Progenitor cell of endocrine pancreas (in vitro differentiated cells): ENCODE measurements at places on chromosomes 7 and 10.

GRCh38 chr10:67815571-67816059, 22.4 kb downstream of the DNAJC12 start:
- DNase-seq, result no peak

DNA sequence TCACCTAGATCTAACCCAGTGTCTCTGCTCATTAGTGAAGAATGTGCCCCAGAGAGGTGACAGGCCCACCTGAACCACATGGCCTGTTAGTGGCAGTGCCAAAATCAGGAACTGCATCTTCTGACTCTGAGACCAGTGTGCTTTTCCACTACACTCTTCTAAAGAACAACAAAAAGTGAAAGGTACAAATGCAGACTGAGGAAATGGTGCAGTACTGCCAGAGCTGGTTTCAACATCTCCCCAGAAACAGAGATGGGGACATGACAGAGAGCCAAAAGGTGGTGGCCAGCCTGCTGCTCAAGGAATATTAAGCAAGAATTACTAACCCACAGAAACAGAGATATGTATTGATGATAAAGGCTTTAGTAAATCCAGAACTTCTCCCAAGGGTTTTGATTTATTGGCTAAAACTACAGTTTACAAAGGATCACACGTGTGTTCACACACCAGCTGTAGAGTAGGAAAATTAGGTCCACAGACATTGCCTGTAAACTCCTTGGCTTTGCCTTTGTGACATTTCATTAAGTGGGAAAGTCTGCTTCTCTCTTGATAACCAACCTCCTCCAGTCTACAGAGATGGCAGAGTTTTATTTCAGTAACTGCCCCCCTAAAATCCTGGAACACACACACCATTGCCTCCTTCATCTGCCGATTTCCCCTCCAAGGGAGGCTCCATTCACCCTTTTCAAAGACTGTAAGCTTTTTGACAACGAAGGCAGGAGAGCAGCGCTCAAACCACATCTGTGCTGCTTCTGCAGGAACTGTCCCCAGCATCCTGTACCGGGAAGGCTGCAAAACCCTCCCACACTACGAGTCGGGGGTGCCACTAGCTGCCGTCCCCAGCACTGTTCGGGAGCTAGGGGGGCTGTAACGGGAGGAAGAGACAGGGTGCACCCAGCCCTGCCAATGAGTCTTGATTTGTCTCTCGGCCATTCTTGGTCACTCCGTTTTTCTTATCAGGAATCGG, 29.8 kb downstream of the GSDME start:
- no peak for DNase-seq

DNA sequence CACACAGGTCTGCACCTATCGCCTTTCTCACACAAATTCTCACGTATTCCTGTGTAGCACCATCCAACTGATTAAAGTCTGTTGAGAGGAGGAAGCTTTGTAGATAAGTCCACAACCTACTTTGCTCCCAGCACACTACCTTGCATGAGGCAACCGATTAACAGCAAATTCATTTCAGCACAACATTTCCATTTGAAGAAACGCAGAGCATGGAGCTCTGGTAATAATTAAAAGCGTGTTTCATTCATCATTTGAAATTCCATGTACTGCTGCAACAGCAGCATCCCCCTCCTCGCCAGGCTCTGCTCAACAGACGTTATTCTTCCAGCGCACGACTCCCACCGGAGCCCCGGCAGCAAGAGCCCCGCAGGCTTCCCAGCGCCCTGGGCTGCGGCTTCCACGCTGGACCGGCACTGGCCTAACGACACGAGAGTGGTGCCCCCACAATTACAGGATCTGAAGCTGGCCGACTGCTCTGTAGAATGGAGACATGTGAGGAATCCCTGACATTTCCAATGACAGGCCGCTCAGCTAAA, 118.8 kb downstream of the DIP2C start:
- DNase-seq, result no peak

- DNase-seq, result peak; percentile 21
These were observed 23.5 kb downstream of the ASB4 start for GRCh38 chr7:95509199-95509598.

DNA sequence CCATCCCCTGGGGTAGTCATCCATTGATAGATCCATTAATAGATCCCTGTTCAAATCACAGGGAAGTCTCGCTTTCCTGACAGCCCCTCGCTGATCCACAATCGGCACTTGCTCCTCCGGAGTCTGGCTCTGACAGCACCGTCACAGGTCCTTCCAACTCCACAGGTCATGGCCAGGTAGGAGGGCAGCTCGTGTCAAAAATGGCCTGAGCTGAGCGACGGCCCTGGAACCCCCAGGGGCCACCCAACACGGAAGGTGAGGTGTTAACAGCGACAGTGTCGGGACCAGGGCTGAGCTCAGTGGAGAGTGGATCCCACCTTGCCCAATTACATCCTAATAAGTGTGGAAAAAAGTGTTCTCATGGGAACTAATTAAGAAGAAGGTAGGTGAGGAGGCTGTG, 219.8 kb downstream of the TCERG1L start:
- DNase-seq, result no peak

DNA sequence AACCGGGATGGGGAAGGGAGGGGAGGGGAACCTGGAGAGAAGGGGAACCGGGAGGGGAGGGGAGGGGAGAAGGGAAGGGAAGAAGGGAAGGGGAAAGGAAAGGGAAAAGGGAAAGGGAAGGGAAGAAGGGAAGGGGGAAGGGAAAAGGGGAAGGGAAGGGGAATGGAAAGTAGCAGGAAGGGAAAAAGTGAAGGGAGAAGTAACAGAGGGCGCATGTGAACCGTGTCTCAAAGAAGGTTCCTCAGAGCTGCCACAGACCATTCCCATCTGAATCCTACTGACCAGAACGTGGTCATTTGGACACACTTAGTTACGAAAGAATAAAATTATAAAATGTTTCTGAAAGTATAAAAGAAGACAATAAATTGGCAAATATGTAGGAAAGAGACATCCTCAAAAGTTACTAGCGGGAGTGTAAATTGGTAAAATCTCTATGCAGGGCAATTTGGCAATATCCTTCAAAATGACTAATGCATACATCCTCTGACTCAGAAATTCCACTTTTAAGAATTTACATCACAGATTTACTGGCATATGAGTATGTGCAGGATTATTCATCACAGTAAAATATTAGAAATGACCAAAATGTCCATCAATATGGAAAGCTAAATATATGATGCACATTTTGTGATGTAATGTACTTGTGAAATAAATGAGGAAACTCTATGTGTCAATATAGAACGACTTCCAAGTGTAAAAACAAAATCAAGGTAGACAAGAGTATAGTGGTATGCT, 12.9 kb downstream of the C10orf67 start:
- DNase-seq, result no peak

- no peak for DNase-seq
These were observed 56.1 kb upstream of the TRUB1 start for GRCh38 chr10:114881901-114882300.

DNA sequence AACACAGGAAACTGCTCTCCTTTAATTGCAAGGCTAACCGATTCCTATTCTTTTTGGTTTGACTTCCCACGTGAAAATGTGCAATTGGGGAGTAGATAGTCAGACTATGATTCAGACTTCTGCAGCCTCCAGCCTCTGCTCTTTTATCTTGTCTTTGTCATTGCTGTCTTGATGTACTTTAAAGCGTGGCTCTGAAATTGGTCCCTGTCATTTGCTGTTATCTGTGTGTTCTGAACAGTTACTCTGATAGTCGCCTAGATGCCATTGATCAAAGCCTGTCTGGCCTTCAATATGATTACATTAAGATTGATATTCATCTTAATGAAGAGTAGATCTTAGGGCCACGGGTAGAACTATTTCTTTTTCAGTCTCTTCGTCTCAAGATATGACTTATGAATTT, 799.2 kb downstream of the REEP3 start:
- DNase-seq, result no peak

- DNase-seq, result no peak
These were observed 657.9 kb downstream of the NXPH1 start for GRCh38 chr7:9091282-9091681.

GRCh38 chr10:74445493-74445892, 294.5 kb downstream of the ADK start:
- DNase-seq, result no peak

- DNase-seq, result no peak
These were observed 42.7 kb downstream of the FAM107B start for GRCh38 chr10:14731875-14732512.

DNA sequence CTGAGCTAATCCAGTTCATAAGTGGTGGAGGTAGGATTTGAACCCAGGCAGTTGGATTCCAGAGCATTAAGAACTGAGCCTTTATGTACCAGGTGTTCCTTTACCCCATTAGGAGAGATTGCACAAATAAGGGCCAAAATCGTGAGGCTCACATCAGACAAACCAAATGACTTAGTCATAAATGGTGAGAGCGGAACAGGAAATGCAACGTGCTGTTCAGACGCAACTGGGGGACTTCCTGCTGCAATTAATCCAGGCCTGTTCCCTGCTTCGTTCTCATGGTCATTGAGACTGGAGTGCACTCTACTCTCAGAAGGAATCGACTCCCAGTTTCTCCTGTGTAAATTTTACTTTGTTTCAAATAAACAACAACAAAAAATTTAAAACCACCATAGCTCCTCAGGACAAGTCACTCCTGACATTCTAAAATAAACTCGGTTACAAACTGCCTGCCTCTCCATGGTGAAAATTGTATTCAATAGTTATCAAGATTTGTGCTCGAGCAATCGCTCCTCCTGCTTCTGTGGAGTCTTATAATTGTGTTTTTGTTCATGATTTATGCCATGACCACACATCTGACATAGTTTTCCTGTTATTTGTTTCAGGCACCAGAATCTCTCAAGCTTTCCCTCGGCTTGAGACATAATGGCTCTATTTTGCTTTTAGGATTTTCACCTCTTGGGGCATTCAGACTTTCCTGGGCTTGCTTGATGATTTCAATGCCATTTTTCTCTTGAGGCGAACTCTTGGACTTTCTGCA, 115.3 kb upstream of the BMPER start:
- no peak for DNase-seq

- no peak for DNase-seq
These were observed 5.9 kb downstream of the MAP3K8 start for GRCh38 chr10:30439931-30440330.

GRCh38 chr7:41169317-41169716, 533.6 kb downstream of the INHBA start:
- no peak for DNase-seq

- no peak for DNase-seq
These were observed 9.7 kb downstream of the ASB10 start for GRCh38 chr7:151177310-151177709.

DNA sequence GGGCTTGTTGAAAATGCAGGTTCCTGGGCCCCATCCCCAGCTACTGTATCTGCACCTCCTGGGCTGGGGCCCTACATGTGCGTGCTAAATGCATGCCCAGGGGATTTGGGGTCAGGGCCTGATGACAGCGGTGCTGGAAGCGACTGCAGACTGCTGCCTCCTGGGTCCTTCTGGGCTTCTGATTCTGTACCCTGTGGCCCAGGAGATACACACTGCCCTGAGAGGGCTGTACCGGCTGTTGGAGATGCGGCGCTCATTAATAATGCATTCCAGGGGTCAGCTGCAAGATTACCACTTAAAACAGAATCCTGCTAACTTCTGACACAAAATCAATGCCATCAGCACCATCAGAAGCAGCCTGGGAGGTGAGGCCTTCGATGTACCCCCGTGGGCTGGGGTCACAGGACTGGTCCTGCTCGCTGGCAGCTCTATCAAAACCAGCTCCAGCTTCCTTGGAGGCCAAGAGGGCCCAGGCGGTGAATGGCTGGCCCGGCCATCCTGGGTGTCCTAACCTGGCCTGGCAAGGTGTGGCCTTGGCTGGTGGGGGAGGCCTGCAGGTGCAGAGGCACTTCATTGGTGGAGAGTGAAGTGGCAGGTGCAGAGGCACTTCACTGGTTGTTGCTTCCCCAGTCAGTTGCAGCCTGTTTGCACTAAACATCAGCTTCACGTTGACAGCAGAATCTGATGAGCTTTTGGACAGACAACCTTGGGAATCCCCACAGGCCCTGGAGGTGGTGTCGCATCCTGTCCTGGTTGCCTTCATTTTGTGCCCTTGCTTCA, 79.2 kb downstream of the GLRX3 start:
- no peak for DNase-seq

DNA sequence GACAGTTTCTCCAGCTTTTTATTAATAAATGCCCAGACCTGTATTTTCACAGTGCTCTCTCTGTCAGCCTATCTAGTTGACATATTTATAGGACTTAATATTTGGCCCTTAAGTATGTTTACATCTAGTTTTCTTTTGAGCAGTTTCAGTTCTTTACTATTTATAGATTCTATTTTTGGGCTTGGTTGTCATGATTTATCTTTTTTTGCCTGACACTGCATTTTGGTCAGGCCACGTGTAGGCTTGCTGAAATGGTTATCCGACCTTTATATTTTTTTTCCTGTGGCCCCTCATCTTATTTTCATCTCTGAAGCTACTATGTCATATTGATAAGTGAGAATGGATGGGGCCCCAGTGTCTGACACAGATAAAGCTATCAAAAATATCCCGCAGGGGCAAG, 515.4 kb upstream of the FZD8 start:
- DNase-seq, result no peak

- no peak for DNase-seq
These were observed 23.7 kb downstream of the SLC26A4 start for GRCh38 chr7:107684287-107684686.

DNA sequence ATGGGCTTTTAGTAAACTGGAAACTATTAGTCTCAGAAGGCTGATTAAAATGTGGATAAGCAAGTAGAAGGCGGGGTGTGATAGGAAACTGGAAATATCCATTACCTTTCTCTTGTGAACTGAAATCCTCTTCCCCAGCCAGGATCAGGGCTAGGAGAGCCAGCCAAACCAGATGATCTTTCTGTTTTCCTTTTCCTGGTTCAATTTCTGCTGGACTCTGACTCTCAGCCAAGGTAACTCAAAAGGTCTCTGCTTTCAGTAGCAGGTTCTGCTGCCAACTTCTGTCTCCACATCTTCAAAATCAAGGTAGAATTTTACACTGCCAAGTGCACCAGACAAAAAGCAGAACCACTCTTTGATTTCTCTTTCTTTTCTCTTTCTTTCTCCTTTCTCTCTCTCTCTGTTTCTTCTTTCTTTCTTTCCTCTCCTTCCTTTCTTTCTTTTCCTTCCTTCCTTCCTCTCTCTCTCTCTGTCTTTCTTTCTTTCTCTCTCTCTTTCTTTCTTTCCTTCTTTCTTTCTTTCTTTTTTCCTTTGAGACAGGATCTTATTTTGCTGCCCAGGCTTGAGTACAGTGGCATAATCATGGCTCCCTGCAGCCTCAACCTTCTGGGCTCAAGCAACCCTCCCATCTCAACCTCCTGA, 30.8 kb downstream of the OTUD1 start:
- DNase-seq, result no peak
